ENCODE measurements at places on chromosomes 3 and 15.
A peak's percentile ranks its signal among the peaks of the same experiment; 100 is the strongest.

DNA sequence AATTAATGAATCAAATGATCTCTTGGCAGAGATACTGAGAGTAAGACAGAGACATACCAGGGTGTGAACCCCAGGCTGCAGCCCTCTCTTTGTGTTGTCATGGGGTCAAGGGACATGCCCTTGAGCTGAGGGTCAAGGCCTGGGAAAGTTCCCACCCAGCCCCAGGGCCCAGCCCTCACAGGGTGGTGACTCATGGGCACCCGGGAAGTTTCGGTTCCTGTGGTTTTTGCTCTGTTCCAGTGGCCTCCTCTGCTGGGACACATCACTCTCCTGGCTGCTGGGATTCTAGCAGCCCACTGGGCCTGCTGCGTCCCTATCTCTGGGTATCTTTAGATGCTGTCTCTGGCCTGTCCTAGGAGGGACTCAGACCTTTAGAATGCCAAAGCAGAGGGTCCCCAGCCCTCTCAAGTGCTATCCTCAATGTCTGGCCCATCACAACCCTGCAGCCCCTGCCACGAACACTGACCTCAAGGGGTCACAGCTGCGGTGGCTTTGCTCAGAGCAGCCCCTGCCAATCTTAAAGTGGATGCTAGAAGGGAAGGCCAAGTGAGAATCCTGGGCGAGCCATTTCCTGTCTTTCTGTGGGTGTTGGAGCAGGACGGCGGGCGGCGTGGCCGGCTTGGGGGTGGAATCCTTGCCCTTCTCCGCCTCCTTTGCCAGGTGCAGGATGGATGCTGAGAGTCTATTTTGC, 148.4 kb upstream of the TLE3 start:
- no peak for DNase-seq

- peak; percentile 2 for DNase-seq
Measured at GRCh38 chr15:64460724-64461720, 644 bp downstream of the ZNF609 start.

DNA sequence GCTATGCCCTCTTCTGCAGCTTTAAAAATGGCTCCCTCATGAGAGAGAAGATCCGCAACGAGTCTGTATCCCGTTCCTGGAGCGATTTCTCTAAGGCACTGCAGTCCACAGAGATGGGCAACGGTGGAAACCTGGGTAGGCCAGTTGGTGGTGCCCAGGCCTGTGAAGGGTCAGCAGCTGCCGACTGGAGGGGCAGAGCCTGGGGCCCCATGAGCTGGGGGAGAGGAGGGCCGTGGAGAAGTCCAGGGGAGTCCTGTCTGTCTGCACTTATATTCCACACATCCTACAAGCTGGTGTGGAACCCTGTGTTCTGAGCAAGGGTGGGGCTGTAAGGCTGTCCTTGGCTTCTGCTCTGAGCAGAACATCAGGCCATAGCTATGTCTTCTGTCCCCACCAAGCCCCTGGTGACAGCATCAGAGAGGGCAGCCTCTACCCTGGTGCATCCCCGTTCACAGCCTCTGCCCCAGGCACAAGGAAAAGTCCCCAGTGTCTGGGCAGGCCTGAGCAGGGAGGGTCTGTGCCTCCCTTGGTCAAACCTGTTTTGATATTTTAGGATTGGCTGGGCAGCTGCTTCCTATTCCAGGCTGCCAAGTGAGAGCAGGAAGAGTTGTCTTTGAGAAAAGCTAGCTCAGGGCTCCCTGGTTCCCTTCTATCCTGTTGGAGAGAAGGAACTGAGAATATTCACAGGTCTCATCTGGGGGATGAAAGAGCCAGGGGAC, 29.7 kb downstream of the XYLB start:
- no peak for DNase-seq

- no peak for DNase-seq
Measured at GRCh38 chr3:55519019-55519418, 31.9 kb upstream of the WNT5A start.

GRCh38 chr3:112948346-112948838, 26.5 kb downstream of the CD200R1 start:
- DNase-seq: no peak

- DNase-seq: no peak
Measured at GRCh38 chr15:89766357-89767311, 9.5 kb upstream of the MESP2 start.

- DNase-seq: no peak
Measured at GRCh38 chr3:79979990-79980389, 212.2 kb upstream of the ROBO1 start.

DNA sequence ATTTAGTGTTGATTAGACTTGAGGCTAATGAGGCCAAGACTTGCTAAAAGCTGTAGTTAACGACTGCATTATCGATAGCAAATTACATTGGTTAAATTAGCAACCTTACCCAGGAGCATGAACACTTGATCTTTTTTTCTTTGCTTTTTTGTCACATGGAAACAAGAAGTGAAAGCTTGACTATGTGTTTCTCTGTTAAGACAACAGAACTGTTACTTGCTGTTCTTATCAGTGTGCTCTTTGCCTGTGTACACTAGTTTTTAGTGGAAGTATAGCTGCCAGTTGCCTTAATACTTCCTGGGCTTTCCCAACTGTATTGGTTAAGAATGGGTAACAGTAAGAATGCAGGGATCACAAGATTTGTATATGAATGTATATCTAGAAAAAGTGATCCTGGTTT, 625.5 kb downstream of the NAALADL2 start:
- no peak for DNase-seq

DNA sequence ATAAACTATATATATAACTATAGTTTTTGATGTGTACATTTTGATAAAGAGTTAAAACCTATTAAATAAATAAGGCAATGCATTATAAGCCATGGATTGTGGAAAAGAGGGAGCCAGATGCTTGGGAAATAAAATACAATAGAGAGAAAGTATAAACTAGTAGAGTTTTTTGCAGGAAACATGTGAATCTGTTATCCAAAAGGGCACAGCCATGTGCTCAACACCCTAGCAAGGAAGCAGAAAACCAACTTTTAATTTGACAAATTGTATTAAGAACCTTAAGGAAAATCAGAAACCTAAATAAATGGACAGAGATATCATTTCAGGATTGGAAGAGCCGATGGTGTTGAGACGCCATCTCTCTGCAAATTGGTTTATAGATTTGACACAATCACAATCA, 63.5 kb downstream of the ITGB5 start:
- no peak for DNase-seq

DNA sequence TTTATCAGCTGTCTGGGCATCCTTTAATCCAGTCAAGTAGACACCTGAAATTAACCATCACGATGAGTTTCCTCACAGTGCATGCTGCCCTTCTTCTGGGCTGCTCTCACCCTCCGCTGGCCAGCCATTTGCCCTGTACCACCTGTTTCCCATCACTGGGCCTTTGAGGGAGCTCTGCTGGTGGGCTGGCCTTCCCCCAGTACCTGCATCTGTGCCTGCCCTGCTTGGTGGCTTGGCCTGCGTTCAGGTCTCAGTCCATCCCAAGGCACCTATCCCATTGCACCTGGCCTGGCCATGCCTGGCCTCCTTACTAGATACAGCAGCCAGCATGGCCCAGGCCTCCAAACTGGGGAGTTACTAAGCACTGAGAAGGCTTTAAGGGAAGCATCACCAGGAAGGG, 413.2 kb downstream of the NTRK3 start:
- DNase-seq: no peak

- DNase-seq: no peak
Measured at GRCh38 chr3:17204049-17204650, 319.4 kb downstream of the PLCL2 start.

DNA sequence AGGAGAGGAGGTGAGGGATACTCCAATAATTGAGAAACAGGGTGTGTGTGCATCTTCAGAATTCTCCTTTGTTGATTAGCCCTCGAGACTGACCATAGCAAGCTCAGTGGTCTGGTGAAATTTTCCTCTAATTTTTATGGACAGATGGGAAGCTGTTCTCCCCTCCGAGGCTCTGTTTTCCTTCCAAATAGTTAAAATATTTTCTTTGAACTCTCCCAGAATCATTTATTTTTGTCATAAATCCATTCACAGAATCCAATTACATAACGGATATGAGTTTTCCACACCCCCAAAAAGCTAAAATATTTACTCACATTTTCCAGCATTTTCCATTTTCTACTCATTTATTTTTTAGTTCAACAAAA, 36.5 kb downstream of the QTRT2 start:
- no peak for DNase-seq

GRCh38 chr15:90618330-90619125, 88.8 kb downstream of the CRTC3 start:
- no peak for DNase-seq

DNA sequence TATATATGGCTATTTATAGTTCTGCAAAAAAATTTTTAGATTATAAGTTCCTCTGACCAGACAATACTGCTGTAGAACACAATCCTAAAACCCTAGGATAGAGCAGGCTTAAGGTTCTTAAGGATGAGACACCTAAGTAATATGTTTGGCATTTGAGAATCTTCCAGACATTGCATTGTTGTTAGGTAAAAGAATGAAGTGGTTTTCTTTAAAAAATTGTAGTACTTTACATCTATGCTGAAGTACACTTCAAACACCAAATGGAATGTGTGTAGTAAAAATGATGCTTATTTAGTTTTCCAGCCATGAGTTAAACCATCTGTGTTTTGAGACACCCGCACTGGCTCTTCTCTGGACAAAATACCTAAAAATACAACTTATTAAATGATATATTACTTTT, 857.7 kb downstream of the OTOL1 start:
- no peak for DNase-seq

- DNase-seq: no peak
Measured at GRCh38 chr15:40554161-40554525, 10.7 kb downstream of the CCDC32 start.

GRCh38 chr3:100697172-100697571, 12.1 kb upstream of the TFG start:
- no peak for DNase-seq

- no peak for DNase-seq
Measured at GRCh38 chr3:171881251-171881650, 38.1 kb downstream of the TMEM212 start.

DNA sequence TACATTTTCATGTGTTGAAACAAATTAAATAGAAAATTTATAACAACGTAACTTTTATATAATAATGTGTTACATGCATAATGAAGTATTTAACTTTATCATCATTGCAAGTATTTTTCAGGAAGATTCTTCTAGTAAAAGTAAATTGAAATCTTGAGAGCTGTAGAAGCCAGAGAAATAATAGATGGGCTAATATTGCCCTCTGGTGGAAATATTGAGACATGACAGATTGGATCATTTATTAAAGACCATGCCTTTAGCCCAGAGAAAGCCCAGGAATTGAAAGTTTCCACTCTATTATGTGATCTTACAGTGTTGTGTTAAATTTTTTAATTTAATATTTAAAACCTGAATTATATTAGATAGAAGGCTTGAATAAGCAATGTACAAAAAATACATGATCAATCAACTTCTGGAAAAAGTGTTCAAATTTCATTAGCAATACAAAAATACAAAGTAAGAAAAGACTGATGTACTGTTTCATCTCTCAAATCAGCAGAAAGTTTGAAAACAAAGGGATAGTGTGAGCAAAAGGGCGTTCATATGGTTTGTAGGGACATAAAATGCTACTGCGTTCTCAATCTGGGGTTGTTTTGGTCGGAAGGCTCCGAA, 52.7 kb upstream of the SPTSSB start:
- DNase-seq: no peak

DNA sequence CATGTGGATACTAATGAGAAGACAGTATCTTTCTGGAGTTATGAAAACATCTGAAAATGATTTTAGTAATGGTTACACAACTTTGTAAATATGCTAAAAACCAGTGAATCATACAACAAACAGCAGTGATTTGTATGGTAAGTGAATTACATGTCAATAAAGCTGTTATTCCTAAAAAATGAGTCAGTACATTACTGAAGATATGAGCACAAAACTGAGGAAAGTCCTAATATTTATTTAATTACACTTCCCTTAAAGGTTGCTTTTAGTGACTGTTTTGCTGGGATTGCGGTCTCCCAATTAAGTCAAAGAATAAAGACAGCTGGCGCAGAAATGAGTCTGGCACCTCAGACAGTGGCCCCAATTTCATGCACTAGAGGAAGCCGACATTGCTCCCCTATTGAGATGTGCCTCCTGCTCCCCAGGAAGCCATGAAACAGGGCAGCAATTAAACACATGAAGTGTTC, 50.9 kb upstream of the FSIP1 start:
- no peak for DNase-seq

- DNase-seq: no peak
Measured at GRCh38 chr3:126026761-126027160, 57.2 kb downstream of the SLC41A3 start.

DNA sequence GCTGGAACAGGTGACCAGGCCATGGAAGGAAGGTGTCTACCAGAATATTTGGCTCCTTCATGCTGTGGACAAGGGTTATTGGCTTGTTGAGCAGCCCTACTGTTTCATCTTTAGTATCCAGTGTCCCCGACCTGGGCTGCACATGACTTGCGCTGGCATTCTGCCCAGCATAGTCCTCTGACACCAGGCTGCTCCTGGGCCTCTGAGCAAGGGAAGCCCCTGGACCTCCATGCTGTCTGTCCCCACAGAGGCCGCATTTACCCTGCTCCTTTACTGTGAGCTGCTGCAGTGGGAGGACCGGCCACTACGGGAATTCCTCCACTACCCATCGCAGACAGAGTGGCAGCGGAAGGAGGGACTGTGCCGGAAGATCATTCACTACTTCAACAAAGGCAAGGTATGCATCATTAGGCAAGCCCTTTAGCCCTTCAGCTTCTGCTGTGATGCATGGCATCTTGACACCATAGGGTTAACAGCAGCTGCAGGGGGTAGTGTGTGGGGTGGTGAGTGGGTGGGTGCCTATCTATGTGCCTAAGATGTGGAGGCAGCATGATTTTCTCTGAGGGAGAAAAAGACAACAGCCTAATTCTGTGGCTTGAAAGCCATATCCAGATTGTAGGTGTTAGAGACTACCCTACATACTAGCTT, 44.0 kb upstream of the MANF start:
- no peak for DNase-seq

DNA sequence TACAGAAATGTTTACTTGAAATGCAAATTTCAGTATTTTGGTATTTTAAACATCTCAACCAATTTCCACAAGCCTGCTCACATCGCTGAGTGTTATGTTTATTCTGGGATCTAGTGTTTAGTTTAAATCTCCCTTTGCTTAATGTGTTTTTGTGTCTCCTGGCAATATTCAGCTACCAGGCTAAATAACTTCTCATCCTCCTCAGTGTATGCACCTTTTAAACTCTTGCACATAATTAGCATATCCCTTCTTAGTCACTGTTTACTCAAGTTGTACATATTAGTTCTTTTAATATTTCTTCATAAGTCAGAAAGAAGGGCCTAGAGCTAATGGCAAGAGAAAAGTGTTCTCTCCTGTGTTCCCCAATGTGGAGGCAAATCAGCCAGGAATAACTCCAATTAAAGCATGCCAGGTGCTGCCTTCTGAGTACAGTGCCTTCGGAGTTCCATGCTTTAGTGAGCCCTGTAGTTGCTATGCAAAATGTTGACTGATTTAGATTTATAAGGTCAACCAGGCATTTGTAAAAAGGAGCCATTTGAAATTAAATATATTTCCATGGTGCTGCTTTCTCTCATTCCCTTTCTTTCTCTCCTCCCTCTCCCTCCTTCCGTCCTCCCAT, 234.3 kb downstream of the GAP43 start:
- no peak for DNase-seq
